T-helper 22 cell (primary cell): ENCODE measurements at places on chromosomes 1 and 21.

GRCh38 chr1:171793636-171794035, 12.2 kb downstream of the METTL13 start:
- DNase-seq, result no peak

GRCh38 chr1:11634365-11635192, 19.6 kb downstream of the FBXO2 start:
- DNase-seq, result no peak

GRCh38 chr1:40151457-40152079, 9.6 kb upstream of the RLF start:
- DNase-seq, result no peak

DNA sequence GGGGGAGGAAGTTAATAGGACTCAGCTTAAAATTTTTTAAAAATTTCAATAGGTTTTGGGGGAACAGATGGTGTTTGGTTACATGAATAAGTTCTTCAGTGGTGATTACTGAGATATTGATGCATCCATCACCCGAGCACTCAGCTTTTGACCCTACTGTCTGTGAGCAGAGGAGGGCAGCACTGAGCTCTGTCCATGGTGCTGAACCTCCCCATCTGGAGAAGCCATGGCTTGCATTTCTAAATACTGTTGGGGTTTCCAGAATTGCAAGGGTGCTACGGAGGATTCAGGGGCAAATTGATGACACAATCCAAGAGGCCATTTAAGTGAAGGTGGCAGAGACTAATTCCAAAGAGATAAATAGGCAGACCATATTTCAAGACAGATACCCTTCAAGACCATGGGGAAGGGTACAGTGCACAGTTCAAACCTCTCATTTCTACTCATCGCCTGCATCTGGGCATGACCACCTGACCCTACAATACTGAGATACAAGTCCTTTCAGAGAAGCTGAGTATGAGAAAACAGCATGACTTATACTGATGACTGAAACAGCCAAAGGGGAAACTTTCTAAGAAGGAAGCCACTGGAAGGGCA, 17.2 kb downstream of the SYT2 start:
- DNase-seq, result no peak

DNA sequence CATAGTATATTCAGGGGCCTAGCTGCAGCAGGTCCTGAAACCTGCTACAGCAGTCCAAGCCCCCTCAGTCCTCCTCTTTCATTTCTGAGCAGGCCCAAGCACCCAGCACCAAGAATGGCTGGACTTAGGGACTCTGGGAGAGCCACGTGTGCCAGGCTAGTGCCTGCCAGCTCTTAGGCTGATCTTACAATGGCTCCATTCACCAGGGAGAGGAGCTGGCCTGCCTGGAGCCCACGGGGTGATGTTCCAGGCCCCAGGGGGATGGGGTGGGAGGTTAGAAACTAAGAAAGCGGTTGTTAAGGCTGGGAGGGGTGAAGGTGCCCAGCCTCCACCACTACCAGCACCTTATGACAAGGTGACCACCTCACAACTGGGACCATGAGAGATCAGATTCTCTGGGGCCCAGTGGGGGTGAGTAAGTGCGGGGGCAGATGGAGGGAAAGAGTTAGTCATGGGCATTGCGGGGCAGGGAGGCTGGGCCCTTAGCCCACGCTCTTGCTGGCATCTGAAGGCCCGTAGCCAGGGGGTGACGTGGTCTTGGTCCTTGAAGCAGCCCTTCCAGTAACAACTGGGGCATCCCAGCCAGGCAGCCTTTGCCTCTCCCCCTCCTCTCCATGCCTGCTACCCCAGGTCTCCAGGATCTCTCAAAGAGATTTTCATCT, 30.3 kb upstream of the CLIC4 start:
- DNase-seq, result no peak

DNA sequence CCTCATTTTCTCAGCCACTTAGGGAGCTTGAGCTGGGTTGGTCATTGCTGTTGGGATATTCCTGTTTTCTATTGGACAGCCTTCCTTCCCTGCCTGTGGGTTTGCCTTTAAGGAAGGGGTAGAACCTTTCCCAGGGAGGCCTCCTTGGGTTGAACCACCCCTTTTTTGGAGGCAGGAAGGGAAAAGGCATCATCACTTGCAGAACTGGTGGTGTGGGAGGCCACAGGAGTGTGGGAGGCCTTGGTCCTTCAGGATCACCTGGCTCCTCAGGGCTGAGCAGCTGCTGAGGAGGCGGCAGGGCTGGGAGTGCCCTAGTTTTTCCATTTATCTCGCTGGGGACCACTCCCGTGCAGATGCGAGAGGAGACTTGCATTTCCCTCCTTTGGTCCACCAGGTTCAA, 667 bp upstream of the CYB561D1 start:
- DNase-seq, result no peak

GRCh38 chr1:199691540-199691939, 336.0 kb upstream of the NR5A2 start:
- no peak for DNase-seq

- DNase-seq, result no peak
Observed at GRCh38 chr1:201329286-201329685, 46.0 kb downstream of the PKP1 start.
